ENCODE measurements at places on chromosomes 7 and 10. TPM values are rescaled to one million over a fixed set of nuclear protein-coding genes. Genes with fewer than 3 reads are reported as not detected.

The SPDYE2 gene
- not detected for total RNA-seq

The PLOD3 gene
- total RNA-seq: 89.3 TPM

The ZNF804B gene
- not detected for total RNA-seq

The CCL24 gene
- not detected for total RNA-seq

The METTL2B gene
- total RNA-seq: 22.8 TPM

The H2BK1 gene
- total RNA-seq: not detected

The CNTNAP2 gene
- total RNA-seq: not detected

The XRCC2 gene
- total RNA-seq: 4.5 TPM

The NCF1 gene
- total RNA-seq: not detected

The NEUROG3 gene
- not detected for total RNA-seq

The ZPBP gene
- total RNA-seq: not detected

The CCDC3 gene
- 1.0 TPM for total RNA-seq

The DOCK4 gene
- total RNA-seq: 4.0 TPM

The CALML3 gene
- total RNA-seq: not detected

The HOXA4 gene
- 1.5 TPM for total RNA-seq

The TMEM178B gene
- 1.5 TPM for total RNA-seq

The WDR37 gene
- 8.1 TPM for total RNA-seq

The CALHM3 gene
- total RNA-seq: 0.31 TPM

The UCMA gene
- not detected for total RNA-seq

The CFAP69 gene
- total RNA-seq: 2.2 TPM

The OPN4 gene
- total RNA-seq: not detected

The IRF5 gene
- total RNA-seq: 13.6 TPM

The JCAD gene
- 10.1 TPM for total RNA-seq

The LRRD1 gene
- total RNA-seq: not detected

The NXPH1 gene
- not detected for total RNA-seq

The TLL2 gene
- not detected for total RNA-seq

The RSPH10B2 gene
- not detected for total RNA-seq

The CNPY1 gene
- total RNA-seq: not detected

The AMPH gene
- 0.18 TPM for total RNA-seq

The SEMA3A gene
- 3.7 TPM for total RNA-seq

The HMX2 gene
- total RNA-seq: not detected

The LEP gene
- not detected for total RNA-seq

The ZNF775 gene
- 5.4 TPM for total RNA-seq

The SEMA3D gene
- total RNA-seq: not detected

The ZNF32 gene
- 17.6 TPM for total RNA-seq

The SOSTDC1 gene
- not detected for total RNA-seq

The GPER1 gene
- 0.86 TPM for total RNA-seq

The DNAAF5 gene
- 42.6 TPM for total RNA-seq

The HIF1AN gene
- total RNA-seq: 18.3 TPM

The GPR15LG gene
- total RNA-seq: not detected

The ADAM8 gene
- 3.3 TPM for total RNA-seq

The CUBN gene
- total RNA-seq: 0.01 TPM

The FAM25A gene
- not detected for total RNA-seq

The CALCR gene
- total RNA-seq: not detected

The VWDE gene
- total RNA-seq: 0.29 TPM

The NUTM2D gene
- 1.7 TPM for total RNA-seq

The ASNS gene
- total RNA-seq: 60.8 TPM

The WNT8B gene
- total RNA-seq: not detected

The PRKG1 gene
- total RNA-seq: not detected

The CACNB2 gene
- not detected for total RNA-seq

The CDHR3 gene
- total RNA-seq: 5.4 TPM

The BMPER gene
- total RNA-seq: 5.7 TPM

The CPA5 gene
- total RNA-seq: not detected

The SPDYE6 gene
- total RNA-seq: not detected

The CDC14C gene
- total RNA-seq: not detected

The HMX3 gene
- not detected for total RNA-seq

The SCIN gene
- total RNA-seq: 0.45 TPM
